ENCODE measurements at places on chromosomes 1 and 21.

DNA sequence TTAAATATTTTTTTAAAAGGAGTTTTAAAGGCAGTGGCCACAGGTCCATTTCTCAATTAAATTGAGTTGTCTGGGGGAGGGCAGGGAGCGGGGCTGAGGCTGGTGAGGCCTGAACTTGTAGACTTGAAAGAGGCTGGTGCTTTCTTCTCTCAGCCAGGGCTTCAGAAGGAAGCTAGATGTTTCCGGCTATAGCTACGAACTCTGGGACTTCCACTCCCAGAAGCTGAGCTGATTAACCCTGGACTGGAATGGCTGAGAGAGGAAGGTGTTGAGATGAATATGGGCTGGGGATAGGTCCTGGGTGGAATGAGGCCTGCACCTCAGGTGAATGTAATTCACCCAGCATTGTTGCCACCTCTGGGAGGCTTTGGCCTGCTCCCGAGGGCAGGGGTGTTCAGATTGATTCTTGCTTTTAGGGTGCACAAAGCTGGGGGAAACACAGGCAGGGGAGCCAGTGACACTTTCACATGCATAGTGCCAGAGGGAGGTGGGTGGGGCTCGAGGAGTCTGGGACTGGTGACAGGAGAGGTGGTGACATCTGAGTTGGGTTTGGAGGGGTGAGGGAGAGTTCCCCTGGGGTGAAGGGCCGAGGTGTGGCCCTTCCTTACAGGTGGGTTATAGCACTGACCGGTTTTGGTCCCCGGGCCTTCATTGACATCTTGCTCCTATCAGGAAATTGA is 18.2 kb downstream of the LDLRAP1 start:
- DNase-seq: no peak

DNA sequence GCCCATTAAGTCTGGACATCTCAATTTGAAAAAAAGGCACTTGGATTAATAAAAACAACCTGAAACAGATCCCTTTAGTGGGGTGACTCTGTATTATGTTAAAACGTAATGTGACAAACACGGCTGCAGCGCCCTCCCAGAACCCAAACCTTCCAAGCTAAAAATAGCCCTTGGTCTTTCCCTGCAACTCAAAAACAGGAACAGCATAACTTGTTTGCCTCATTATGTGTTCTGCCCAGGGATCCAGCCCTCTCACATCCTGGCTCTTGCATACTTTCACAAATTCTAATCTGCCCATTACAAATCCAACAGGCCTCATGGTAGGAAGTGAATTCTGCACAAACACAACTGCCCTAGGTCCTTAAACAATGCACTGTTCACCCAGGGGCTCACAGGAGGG is 94.7 kb upstream of the GADD45A start:
- DNase-seq: no peak

DNA sequence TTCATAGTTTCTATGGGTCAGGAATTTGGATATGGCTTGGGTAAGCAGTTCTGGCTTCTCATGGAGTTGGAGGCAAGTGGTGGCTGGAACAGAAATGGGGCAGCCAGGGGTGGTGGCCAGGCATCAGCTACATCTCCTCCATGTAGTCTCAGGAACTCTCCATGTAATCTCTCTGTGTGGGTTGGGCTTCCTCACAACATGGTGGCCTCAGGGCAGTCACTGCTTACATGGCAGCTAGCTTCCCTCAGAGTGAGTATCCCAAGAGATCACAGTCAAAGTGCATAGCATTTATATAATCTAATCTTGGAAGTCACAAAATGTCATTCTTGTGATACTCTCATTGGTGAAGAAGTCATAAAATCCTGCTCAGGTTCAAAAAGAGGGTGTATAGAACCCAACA is 25.7 kb downstream of the MR1 start:
- no peak for DNase-seq

- DNase-seq: no peak
Observed at GRCh38 chr1:108000620-108001111, 35.7 kb upstream of the VAV3 start.

DNA sequence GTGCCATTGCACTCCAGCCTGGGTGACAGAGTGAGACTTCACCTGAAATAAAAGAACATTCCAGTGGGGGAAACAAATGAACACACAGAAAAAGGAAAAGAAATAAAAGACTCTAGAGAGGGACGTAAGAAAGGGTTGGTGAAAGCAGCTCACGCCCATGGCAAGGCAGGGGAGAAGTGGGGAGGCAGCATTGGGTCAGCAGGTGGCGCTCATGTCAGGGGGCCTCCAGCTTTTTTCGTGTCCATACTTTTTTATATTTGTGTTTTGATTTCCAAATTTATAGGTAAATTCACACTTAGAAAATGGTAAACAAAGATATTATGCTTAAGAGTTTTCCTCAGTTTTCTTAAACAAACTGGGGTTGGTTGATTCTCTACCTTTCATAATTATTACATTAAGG is 45.5 kb downstream of the VPS13D start:
- DNase-seq: no peak

- no peak for DNase-seq
Observed at GRCh38 chr1:82162486-82163420, 362.0 kb downstream of the ADGRL2 start.

- DNase-seq: no peak
Observed at GRCh38 chr1:31373056-31373896, at the start of gene FABP3. TSS of gene FABP3 (minus strand) at chr1:31373076. CDS start at chr1:31373014, 62 bp downstream.

DNA sequence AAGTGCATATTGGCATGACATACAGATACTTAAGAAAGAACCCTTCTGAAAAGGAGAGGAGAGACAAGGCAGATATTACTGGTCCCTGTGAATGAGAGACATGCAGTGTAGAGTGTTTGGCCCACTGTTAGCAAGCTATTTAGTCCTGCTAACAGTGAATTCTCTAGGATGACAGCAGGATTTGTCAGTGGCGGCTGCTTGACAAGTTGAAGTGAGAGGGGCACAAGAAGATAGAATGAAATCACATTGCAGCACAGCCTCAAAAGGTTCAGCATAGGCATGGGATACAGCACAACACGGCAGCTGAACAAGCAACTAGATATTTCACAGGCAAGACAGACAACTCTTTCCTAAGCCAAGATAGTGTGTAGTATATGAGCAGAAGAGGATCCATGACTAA is 407.9 kb downstream of the PLA2G4A start:
- no peak for DNase-seq

GRCh38 chr1:33185541-33185940 is 3.7 kb upstream of the TRIM62 start:
- DNase-seq: no peak

DNA sequence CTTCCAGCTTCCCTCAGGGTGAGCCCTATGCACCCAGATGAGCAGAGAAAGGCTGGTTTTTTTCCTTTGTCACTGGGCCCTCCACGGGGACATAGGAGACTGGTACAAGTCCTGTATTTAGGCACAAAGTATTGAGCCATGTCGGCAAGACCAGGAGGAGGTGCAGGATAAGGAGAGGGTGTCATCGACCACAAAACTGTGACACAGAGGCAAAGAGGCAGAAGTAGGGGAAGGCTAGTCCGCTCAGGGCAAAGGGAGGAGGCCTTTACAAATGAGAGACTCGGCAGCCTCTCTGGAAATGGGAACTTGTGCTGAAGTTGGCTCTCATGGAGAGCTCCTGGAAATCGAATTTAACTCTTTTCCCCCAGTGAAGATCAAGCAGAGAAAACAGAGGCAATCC is 70.7 kb upstream of the CAMK1G start:
- DNase-seq: no peak

Data from activated CD4-positive, CD25-positive, alpha-beta regulatory T cell treated with anti-CD3 and anti-CD28 coated beads, Interleukin-2, amount 50 U/mL, for 16 hours (primary cell).